ENCODE measurements at places on chromosomes 6 and 20.

DNA sequence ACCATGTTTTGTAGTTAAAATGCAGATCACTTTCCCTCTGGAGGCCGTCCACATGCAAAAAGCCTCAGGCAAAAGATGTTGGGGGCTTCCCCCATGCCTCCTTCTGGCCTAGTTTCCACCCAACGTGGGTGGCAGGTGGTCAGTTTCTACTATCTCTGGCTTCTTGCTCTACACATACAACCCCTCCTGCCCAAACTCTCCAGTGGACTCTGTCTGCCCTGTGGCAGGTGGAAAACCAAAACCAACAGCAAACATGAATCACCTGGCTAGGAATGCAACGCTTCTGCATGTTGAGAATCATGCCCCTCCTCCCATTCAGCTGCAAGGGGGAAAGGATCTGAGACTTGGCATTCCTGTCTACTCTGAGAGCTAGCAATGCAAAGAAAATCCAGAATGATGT, 94.8 kb downstream of the MBOAT1 start:
- no peak for DNase-seq

GRCh38 chr6:147507162-147508041, 1.1 kb upstream of the SAMD5 start:
- DNase-seq: no peak

DNA sequence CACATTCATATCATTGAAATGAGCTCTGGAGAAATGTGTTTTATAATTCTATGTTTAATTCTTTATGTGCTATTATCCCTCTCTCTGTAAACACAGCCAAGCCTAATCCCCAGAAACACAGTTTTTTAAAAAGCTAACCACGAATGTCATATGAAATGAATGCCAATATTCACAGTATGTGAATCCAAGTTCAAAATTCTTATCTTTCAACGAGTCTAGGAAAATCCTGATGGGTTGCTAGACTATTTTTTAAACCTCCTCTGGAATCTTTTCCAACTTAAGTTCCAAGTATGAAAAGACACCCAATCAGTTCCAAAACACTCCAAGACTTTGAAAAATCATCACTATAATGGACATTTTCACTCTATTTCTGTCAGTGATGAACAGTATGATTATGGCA, 689.3 kb downstream of the HACE1 start:
- DNase-seq: no peak

DNA sequence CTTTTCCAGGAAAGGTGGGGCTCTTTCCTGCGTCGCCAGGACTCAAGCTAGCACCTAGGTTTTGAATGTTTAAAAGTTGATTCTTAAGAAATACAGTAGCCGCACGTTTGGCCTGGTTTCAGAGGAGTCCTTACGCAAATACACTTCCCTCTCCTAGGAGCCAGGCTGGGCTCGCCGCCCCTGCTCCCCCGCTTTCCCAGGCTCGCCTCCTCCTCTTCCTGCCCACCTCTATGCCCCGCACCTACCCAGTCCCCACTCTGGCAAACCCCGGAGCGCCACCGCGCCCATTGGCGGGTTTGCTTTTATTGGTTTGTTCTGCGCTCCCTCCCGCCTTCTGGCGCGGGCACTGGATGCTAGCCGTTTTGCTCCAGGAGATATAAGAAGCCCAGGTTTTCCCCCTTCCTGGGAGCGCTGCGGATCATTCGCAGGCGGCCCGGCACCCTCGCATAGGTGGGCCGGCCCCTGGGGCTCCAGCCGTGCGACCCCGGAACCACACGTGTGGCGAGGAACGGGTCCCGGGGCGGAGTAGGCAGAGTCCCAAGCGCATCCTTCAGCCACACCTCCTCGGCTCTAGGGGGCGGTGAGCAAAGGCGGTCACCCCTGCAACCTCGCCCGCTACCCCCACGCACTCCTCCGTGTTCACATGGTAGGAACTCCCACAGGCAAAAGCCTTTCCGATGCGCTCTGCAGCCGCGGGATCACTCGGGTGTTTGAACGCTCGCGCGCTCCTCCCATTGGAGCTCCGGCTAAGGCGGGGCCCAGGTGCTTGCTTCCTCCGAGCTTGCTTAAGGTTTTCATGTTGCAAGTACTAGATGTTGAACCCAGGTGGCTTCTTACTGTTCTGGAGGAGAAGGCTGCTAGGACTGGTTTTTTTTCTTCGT, 119.0 kb downstream of the RTN4IP1 start:
- no peak for DNase-seq

- DNase-seq: no peak
Measured at GRCh38 chr6:132511831-132512220, 1.1 kb downstream of the STX7 start.

DNA sequence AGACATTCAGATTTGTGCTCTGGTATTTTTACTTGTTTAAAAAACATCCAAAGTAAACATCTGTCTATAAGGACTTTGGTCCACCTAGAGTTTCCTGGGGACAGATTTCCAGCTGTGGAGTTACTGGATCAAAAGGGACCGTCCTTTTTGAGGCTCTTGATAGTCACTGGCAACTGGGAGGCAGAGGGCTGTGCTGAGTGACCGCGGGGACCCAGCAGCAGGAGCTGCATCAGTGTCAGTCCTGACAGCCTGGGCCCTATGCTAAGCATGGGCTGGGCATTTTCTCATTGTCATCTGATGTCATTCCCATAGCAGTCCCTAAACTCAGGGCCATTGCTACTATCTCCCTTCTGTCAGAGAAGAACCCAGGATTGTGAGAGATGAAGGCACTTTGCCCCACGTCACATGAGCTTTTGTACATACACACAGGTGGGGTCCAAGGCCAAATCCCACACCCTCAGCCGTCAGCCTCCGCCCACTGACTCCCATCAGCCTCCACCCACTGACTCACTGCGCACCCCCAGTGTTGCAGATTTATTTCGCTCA, 293.8 kb downstream of the TAF4 start:
- DNase-seq: no peak

DNA sequence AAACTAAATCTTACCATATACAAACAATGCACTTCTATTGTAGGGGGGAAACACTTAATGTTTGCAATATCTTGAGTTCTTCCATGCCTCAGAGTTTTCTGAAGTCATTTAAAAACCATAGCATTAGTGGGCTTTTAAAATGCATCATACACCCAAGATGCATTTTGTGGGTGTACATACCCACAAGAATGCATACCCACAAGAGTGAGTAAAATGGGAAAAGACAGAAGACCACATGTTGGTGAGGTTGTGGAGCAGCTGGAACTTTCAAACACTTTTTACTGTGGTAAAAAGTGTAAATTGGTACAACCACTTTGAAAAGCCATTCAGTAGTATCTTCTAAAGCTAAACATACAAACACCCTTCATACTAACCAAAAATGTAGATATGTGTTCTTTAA, 57.5 kb downstream of the CYB5R4 start:
- no peak for DNase-seq

DNA sequence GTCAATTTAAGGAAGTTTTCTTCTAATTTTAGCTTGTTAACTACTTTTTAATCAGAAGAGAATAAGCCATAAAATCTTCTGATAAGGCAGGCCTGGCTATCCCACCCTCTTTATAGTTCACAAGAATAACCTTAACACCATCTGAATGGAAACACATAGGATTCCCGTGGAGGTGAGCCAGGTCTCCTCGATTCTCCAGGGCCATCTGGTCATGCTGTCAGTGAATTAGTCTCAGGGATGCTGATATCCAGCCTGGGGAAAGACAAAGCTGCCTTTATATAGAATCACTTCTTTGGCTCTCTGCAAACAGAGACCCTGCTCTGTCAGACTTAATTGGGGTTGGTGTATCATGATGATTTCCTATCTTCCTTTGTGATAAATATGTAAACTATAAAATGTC, 30.1 kb upstream of the TAGAP start:
- peak; percentile 87 for DNase-seq

GRCh38 chr20:41003143-41003935, 25.3 kb upstream of the TOP1 start:
- DNase-seq: no peak

DNA sequence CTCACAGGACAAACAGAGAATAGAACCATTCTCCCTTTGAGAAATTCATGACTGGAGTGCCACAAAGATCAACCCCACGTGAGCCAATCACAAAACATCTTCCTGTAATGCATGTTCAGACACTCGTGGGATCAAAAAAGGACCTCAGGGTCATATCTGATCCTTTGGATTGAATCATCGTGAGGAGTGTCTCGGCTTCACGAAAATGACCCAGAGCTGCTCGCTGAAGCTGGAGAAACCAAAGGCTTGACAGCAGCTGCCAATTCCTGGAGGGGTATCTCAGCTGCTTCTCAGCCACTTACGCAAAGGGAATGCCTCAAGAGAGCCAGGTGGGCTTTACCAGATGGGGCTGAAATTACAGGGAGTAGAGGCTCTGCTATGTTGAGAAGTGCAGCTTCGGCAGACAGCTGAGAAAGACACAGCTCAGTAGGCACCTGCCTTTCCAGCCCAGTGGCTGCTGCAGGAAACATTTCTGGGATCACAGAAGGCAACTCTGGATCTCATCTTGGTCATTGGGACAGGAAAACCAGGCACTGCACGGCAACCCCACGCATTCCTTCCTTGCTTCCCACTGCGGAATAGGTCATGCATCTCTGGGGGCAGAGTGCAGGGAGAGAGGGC, 813.1 kb downstream of the KIF16B start:
- DNase-seq: peak; percentile 12

DNA sequence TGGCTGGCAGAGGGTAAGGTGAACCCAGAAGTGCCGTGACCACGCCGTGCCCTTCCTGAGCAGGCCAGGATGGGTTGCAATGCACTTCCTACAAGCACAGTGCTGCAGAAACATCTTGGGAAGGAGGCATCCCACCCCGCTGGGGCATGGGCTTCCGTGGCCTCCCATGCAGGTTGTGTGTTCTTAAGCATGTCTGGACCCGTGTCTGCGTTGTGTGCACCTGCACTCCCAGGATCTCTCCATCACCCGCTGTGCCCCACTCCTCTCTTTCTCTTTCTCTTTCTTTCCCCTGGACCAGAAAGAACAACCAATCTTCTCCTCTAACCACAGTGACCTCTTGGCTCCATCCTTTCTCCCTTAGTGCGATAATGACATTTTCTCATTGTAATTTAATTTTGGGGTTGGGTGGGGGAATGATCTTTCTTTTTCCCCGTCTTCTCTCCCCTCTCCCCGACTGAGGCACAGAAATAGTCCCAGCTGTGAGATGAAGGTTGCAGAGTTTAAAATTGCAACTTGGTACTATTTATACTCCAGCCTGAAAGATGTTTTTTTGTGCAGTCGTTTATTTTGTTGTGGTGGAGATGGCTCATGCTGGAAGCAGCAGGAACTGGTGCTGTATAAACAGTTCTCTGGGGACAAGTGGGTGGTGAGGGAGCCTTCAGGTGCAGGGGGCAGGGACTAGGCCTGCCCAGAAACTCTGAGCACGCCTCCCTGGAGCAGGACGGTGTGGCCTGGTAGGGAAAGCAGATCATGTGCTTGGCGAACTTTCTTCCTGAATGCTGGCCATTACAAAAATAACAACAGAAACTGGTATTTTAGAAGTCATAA, 20.5 kb downstream of the BCAS4 start:
- no peak for DNase-seq

GRCh38 chr20:50675671-50676376, 15.5 kb downstream of the RIPOR3 start:
- no peak for DNase-seq

DNA sequence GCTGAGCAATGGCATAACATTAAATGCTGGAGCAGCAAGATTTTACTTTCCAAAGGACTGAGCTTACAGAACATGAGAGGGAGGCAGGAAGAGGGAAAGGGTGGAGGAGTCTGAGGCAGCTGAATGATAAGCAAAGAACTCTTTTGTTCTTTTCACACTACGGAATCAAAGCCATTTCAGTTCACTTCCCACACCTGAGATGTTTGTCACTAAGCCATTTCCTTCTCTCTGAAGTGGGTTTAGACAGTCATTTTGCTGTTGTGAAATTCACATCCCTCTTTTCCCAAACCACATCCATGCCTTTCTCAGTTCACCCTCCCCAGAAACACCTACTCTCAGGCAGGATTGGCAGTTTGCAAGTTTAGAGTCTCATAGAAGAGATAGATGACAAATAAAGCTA, 267.9 kb downstream of the ADGRG6 start:
- DNase-seq: no peak

GRCh38 chr6:129504456-129504855, 205.5 kb downstream of the ARHGAP18 start:
- no peak for DNase-seq

- no peak for DNase-seq
Measured at GRCh38 chr20:50537546-50538201, 27.5 kb downstream of the PTPN1 start.

- no peak for DNase-seq
Measured at GRCh38 chr20:63067721-63068560, 61.2 kb upstream of the BHLHE23 start.

GRCh38 chr6:137976430-137976829, 109.4 kb downstream of the TNFAIP3 start:
- no peak for DNase-seq

DNA sequence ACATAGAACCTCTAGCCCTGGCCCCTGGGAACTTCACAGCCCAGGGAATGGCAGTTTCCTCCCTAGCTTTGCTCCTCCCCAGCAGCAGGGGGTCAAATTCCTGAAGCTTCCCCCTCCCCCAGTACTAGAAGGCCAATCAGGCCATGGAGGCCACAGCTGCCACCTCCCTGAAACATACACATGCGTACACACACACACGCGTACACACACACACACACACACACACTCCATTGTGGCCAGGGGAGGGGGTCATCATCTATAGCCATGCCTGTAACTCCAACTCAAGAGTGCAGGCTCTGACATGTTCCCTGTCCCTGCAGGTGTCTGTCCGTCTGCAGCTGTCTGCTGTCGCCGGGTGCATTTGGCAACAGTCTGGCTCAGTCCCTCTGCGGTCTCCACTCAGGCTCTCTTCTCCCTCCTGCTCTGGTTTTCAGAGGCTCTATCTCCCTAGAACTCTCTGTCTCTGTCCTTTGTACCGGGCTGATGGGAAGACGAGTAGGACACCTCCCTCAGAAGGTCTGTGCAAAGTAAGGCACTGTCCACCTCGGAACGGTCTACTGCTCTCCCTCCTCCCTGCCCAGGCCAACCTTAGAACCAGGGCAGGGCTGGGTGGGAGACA, 1.4 kb downstream of the LRFN2 start:
- peak; percentile 68 for DNase-seq

GRCh38 chr6:44190715-44191114, 26.0 kb upstream of the MYMX start:
- no peak for DNase-seq

DNA sequence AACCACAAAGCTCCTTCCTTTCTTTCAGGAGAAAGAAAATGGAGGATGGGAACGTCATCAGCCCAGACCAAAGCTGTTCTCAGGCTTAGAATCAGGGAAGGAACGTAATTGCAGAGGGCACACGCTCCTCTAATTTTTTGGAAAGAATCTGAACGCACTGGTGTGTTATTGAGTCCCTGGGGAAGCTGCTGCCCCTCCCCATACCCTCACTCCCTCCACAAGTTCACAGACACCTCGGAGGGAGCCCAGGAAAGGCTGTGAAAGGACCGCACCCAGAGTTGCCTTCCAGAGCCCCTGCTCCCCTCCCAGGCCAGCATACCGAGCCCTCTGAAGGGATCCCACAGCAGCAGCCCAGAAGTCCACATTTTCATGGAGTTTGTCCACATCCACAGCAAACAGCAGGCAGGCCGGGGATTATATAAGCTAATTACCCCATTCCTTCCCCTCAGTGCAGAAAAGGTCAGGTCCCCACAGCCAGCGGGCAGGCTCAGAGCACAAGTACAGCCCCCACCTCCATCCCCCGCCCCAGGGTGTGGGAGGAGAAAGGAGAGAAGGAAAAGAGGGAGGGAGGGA, 53.7 kb downstream of the ANKRD60 start:
- no peak for DNase-seq
